Dorsolateral prefrontal cortex (tissue), 122 donors: ENCODE measurements at places on chromosomes 7 and 10. TPM values are rescaled to one million over a fixed set of nuclear protein-coding genes. Genes with fewer than 3 reads are reported as not detected.

- no peak for DNase-seq
Observed at GRCh38 chr7:38554586-38554985, 76.6 kb downstream of the AMPH start.

The GJD4 gene
- total RNA-seq = 0.85 TPM

DNA sequence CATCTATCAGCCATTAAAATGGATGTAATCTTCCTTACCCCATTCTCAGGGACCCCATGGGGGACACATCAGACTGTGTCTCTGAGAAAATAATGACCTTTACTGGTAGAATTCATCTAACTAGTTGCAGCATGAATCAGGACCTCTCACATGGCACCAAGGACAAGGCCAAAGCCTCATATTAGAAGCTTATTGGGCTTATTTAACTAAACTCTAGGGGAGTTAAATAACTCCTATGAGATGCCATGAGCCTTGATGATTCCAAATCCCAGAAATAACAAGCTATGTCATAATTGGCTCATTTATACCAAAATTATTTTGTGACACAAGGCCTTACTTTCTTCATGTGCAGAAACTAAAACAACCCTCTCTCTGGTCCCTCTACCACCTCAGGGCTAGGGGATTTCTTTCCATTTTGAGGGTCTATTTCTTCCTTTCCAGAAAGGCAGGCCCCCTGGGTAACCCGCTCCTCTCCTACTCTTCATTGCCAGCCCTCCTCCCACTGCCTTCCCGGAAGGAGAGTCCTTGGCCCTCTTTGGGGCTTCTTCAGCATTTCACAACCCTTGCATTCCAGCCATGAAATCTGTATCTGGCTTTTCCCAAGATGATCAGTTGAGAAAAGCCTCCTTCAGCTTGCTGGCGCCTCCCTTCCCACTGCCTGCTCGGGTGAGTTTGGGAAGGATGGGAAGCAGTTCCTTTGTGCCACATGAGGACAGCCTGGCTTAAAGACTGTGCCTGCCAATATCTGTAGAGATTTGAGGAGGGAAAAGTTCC is 41.8 kb upstream of the TRIM8 start:
- no peak for DNase-seq

The RNF148 gene
- 4.0 TPM for total RNA-seq

GRCh38 chr7:47038621-47039020 is 543.3 kb downstream of the TNS3 start:
- no peak for DNase-seq

- no peak for DNase-seq
Observed at GRCh38 chr10:3033925-3034324, 33.4 kb upstream of the PFKP start.

DNA sequence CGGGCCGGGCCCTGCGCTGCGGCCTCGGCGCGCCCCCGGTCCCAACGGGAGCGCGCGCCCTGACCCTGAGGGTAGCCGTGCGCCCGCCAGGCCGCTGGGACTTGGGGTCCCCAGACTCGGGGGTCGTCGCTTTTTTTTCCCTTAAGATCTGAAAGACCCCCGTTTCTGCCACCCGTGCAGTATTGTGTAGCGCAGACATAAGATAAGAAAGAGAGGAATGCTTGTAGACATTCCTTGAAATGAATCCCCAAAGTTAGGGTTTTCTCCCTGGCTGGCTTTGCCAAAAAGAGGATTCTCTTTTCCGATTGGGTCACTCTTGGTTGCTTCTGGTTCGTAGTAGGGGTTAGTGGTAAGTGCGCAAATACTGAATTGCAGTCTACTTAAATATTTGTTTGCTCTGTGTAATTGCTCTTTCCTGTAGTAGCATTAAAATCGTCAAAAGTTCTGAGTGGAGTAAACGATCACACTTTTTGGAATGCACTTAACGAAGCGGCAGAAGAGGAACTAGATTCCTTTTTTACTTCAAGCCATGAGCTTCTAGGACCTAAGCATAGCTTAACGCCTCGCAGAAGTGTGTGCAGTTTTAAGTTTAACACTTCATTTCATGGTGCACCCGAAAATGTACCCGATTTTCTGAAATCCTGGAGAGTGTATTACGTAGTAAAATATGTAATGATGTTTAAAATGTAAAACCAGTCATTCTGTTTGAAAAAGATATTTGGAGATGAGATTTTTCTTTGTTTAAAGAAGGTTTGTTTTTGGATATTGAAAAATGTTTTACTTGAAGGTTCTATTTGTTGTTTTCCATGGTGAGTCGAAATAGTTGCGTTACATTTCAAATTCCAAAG is 1.3 kb downstream of the CUL1 start:
- DNase-seq = no peak

DNA sequence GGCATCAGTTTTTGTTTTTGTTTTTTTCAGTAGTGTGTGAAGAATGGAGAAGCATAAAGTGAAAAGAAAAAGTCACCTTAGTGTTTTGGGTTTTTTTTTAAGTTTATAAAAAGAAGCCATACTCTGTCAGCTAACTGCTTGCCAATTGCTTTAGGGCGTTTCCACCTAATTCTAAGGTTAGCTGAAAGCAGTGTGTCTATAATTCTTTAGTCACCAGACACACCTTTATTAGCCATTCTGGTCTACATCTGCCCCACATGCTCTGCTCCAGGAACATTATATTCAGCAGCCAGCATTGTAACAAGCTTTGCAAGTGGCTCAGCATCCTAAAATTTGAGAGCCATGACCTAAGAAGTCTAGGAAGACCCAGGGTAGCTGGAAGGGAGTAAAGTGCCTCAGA is 14.1 kb upstream of the SLC16A12 start:
- DNase-seq = no peak

- DNase-seq = no peak
Observed at GRCh38 chr7:68125168-68125567, 1128.5 kb downstream of the TYW1 start.

- DNase-seq = no peak
Observed at GRCh38 chr10:24552346-24553016, 171.2 kb downstream of the ARHGAP21 start.

GRCh38 chr10:44788147-44789129 is 122.7 kb upstream of the TMEM72 start:
- no peak for DNase-seq
